Small intestine (tissue), 16 donors: ENCODE measurements at places on chromosomes 11 and 22. TPM values are rescaled to one million over a fixed set of nuclear protein-coding genes. Genes with fewer than 3 reads are reported as not detected.

GRCh38 chr22:31363885-31364465, 17.8 kb upstream of the PATZ1 start:
- DNase-seq, result no peak
- H3K4me1 ChIP-seq, result no peaks in the 10 kb centered on the region
- H3K27ac ChIP-seq, result no peak overlapping the region
- H3K36me3 ChIP-seq, result no peaks in the 10 kb centered on the region

GRCh38 chr11:68216171-68216938, 3.3 kb upstream of the KMT5B start:
- H3K27ac ChIP-seq, result peak overlapping the region; percentile 59
- no peak overlapping the region for H3K4me3 ChIP-seq
- H3K4me1 ChIP-seq, result no peaks in the 10 kb centered on the region
- DNase-seq, result peak; percentile 74

- no peak overlapping the region for H3K4me3 ChIP-seq
- H3K4me1 ChIP-seq, result peaks cover 4% of the 10 kb centered on the region
- H3K27ac ChIP-seq, result no peak overlapping the region
- no peaks in the 10 kb centered on the region for H3K36me3 ChIP-seq
- DNase-seq, result no peak
- no peaks in the 10 kb centered on the region for H3K27me3 ChIP-seq
Observed at GRCh38 chr22:18044548-18045271, 20.3 kb upstream of the MICAL3 start.

- H3K36me3 ChIP-seq, result no peaks in the 10 kb centered on the region
- H3K27ac ChIP-seq, result no peak overlapping the region
- DNase-seq, result no peak
- no peaks in the 10 kb centered on the region for H3K4me1 ChIP-seq
- no peak overlapping the region for H3K4me3 ChIP-seq
Observed at GRCh38 chr11:94997437-94997836, 23.9 kb downstream of the KDM4D start.

DNA sequence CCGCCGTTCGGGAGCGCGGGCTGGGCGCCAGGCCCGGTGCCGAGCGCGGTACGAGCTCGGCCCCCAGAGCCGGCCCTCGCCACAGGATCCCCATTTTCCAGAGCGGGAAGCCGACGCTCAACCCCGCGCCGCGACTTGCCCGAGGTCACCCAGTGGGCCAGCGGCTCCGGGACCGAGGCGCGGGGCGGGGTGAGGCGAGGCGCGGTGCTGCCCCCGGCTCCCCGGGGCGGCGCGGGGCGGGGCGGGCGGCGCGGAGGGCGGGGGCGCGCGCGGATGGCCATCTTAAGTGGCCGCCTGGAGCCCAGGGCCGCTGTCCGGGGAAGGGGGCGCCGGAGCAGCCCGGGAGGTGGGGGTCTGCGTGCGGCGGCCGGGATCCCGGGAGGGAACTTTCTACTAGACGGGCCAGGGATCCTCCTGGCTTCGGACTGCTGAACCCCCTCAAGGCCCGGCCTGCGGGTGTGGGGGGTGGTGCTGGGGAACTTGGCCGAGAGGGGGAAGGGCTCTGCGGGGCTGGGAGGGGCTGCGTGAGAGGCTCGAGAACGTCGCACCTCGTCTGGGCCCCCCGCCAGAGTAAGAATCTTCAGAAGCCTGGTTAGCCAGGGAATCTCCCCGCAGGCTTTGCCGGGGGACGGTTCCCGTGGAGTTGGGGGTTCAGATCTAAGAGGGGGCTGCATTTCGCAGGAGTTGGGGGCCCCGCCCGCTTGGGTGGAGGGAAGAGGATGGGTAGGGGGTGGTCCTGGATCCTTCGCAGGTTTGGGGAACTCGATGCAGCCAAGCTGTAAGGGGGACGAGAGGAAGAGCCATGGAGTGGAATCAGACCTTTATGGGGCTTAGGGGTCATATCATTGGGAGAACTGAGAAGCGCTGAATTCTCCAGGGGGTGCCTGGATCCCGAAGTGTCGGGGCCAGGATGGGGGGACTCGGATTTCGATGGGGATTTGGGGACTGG, 678 bp upstream of the INPPL1 start:
- DNase-seq, result peak; percentile 87
- H3K27me3 ChIP-seq, result no peaks in the 10 kb centered on the region
- peaks cover 8% of the 10 kb centered on the region for H3K4me1 ChIP-seq
- H3K4me3 ChIP-seq, result peak overlapping the region; percentile 91

Gene KDM4E
- 0.49 TPM for polyA plus RNA-seq

Gene PAMR1
- polyA plus RNA-seq, result 4.9 TPM

Gene THY1
- polyA plus RNA-seq, result 52.5 TPM

Gene SDHAF2
- 44.8 TPM for polyA plus RNA-seq

Gene TRIM22
- polyA plus RNA-seq, result 7.4 TPM
